Stromal cell of bone marrow (primary cell): ENCODE measurements at places on chromosomes 16 and 17.

GRCh38 chr16:12111223-12111622, 134.7 kb downstream of the SNX29 start:
- no peak for DNase-seq

DNA sequence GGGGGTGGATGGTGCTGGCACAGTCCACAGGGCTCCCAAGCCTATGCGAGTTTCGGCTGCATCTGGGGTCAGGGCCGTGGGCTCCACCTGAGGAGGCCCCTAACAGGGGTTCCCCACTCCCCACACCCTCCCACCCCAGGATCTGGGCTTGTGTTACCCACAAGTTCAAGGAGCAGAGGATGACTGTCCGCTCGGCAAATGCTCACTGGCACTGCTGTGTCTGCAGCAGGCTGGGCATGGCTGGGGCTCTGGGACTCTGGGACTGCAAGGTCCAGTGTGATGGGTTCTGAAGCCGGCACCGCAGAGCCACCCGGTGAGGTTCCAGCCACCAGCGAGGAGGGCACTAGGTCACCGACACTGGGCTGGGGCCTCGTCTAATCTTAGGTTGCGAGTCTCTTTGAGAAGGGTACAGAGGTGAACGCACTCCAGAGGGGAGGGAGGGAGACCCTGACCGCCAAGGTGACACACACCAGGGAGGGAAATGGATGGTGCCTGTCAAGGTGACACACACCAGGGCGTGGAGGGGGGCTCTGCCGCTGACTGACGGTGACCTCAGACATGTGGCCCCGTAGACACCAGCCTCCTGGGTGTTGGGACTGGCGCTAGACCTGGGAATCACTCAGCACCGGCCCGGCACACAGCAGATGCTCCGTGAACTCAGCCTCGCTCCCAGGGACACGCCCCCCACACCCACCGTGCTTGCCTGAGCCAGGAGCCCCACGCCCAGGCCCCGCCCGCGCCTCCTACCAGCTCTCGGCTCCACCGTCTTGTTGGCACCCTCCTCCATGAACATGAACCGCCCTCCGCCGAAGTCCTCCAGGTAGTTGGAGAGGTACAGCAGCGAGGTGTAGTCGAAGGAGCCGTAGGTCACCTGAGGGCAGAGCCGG, 20.5 kb upstream of the HEXD start:
- no peak for DNase-seq

DNA sequence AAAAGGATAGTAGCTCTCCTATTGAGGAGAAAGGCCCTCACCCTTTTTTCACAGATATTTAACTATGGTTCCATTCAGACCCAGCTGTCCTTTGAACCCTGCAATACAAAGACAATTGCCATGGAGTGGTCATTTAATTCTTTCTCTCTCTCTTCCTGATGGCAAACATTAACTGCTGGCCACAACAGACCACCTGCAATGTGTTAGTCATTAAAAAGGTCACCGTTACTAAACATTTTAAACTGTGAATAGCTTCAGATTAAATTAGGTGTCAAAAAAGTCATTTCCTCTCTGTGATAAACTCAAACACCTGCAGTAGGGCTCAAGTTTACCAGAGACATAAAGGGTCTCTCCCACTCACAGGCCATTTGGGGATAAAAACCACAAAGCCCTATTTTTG, 697.2 kb downstream of the TOX3 start:
- DNase-seq: no peak

GRCh38 chr16:85015481-85016187, 4.3 kb upstream of the ZDHHC7 start:
- DNase-seq: no peak

GRCh38 chr16:82440336-82440735, 186.4 kb upstream of the CDH13 start:
- no peak for DNase-seq

DNA sequence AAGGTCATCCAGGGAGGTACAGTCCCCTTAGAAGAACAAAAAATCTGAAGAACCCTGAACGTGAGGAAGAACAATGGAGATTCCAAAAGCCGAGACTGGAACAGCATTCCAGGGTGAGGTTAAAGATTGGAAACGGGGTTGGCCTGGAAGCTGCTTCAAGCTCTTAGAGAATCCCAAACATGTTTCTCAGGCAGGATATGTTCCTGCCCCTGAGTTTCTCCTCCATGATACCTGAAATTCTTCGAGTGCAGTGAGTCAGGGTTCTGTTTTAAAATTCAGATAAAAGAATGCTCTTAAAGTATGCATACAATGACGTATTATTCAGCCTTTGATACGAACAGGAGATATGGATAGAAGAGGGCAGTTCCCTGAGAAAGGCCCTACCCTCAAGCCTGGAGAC, 293.1 kb downstream of the HS3ST3B1 start:
- no peak for DNase-seq

DNA sequence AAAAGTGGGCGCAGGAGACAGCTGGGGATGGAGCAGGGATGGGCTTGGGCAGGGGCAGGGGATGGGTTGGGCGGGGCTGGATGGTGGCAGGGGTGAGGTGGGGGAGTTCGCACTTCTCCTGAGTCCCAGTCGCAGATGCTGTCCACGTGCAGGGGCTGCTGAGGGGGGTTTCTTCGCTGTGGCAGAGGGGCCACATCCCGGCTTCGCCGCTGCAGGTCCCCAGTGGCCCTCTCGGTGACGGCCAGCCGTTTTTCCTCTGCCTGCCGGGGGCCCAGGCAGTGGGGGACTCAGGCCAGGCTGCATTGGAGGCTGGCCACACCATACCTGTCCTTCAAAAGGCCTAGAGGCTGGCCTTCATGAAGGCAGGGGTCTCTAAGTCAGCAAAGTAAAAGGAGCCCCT, 8.3 kb downstream of the EVPL start:
- DNase-seq: no peak

DNA sequence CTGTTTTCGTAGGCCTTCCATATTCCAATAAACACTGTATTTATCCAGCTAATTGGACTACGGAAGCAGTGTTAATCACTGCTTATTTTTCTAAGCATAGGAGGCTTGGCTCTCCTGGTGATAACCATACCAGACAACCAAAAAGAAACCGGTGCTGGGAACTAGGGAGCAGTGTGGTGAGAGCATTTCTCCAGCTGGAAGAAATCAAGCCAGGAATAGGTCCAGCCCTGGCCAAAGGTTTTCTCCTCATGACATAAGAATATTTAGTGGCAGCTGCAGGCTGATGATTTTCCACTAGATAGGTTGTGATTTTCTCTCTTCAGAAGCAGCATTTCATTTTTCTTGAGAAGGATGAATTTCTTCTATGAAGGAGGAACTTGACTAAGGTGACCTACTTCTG, 141.5 kb downstream of the TRIM37 start:
- no peak for DNase-seq

- no peak for DNase-seq
These were observed 15.6 kb downstream of the TMEM11 start for GRCh38 chr17:21198411-21198810.

- peak; percentile 28 for DNase-seq
These were observed 24.6 kb downstream of the GPT2 start for GRCh38 chr16:46908540-46909372.

GRCh38 chr17:68456339-68457167, 743 bp downstream of the WIPI1 start:
- peak; percentile 88 for DNase-seq

GRCh38 chr17:36463916-36464764, 22.3 kb upstream of the ZNHIT3 start:
- peak; percentile 43 for DNase-seq

GRCh38 chr16:23907903-23908302, 72.1 kb downstream of the PRKCB start:
- no peak for DNase-seq

DNA sequence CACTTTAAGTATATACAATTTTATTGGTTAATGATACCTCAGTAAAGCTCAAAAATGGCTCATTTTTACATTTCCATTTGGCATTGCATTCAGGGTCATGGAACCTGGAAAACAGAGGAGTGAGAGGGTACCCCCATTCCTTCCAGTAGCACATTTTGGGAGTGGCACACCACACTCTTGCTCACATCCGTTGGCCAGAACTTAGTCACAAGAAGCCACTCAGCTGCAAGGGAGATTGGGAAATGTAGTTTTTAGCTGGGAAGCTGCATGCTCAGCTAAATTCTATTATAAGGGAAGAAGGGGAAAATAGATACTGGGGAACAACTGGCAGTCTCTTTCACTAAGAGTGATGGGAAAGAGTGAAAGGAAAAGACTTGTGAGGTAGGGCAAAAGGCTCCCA, 102.5 kb upstream of the TMEM97 start:
- peak; percentile 58 for DNase-seq

DNA sequence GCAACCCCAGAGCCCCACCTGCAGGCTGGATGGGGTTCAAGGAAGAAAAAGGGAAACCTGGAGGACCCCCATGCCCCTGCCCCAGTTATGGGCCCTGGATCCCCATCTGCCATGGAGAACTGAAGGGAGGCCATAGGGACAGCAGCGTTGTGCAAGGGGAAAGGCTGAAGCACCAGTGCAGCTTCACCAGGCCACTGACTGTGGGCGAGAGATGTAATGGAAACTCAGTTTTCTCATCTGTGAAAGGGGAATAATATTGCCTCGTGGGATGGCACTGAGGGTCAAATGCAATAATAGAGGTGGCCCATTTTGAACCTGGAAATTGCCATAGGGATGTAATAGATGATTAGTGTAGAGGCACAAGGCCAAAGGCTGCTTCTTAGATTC, 9.9 kb upstream of the TSPOAP1 start:
- no peak for DNase-seq

- no peak for DNase-seq
These were observed 50.7 kb upstream of the TOB1 start for GRCh38 chr17:50916708-50917417.

GRCh38 chr17:38543403-38544174, 62.2 kb downstream of the SRCIN1 start:
- DNase-seq: no peak
